Activated CD4-positive, alpha-beta memory T cell treated with anti-CD3 and anti-CD28 coated beads, Interleukin-2, amount 10 ng/mL, durations not matched to agents 7 days and 5 days (primary cell): ENCODE measurements at places on chromosomes 1 and 21. TPM values are rescaled to one million over a fixed set of nuclear protein-coding genes. Genes with fewer than 3 reads are reported as not detected.

GRCh38 chr1:67749263-67749843 is 64.4 kb downstream of the GADD45A start:
- H3K4me3 ChIP-seq = no peak overlapping the region
- peaks cover 12% of the 10 kb centered on the region for H3K27me3 ChIP-seq
- H3K27ac ChIP-seq = no peak overlapping the region
- no peak for DNase-seq
- peaks cover 26% of the 10 kb centered on the region for H3K4me1 ChIP-seq

- no peak for DNase-seq
- H3K4me1 ChIP-seq = no peaks in the 10 kb centered on the region
- H3K27me3 ChIP-seq = peaks cover 24% of the 10 kb centered on the region
- H3K4me3 ChIP-seq = no peak overlapping the region
- no peak overlapping the region for H3K27ac ChIP-seq
Observed at GRCh38 chr1:226541631-226542622, 6.6 kb upstream of the STUM start.

GRCh38 chr1:217135569-217135915 is 412.3 kb upstream of the ESRRG start:
- no peak for DNase-seq
- H3K36me3 ChIP-seq = peaks cover 11% of the 10 kb centered on the region
- peaks cover 5% of the 10 kb centered on the region for H3K4me1 ChIP-seq
- H3K4me3 ChIP-seq = peak overlapping the region; percentile 24

DNA sequence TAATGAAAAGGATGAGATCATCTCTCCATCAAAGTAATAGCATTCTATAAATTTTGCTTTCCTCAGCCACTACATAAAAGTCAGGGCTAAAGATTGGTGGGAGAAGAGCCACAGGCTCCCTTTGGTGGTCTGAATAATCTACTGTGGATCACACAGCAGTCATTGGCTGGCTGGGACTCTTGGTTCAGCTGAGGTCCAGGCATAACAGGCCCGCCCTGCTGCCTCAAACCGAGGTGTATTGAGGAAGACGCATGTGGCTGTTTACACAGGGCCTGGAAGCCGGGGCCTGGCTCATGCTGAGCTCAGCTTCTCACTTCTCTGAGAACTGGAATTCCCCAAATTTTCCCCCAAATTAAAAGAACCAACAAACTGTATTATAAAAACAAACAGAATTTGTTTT is 139.2 kb downstream of the PTPRC start:
- no peak for DNase-seq
- no peak overlapping the region for H3K27ac ChIP-seq
- no peaks in the 10 kb centered on the region for H3K36me3 ChIP-seq
- peaks cover 2% of the 10 kb centered on the region for H3K27me3 ChIP-seq
- H3K4me1 ChIP-seq = peaks cover 9% of the 10 kb centered on the region

- no peaks in the 10 kb centered on the region for H3K4me1 ChIP-seq
- no peaks in the 10 kb centered on the region for H3K36me3 ChIP-seq
- H3K27ac ChIP-seq = no peak overlapping the region
- H3K27me3 ChIP-seq = no peaks in the 10 kb centered on the region
- H3K4me3 ChIP-seq = no peak overlapping the region
Observed at GRCh38 chr1:82947278-82947677, 1051.7 kb downstream of the TTLL7 start.

RNU1-1 gene
- total RNA-seq = 1,570 TPM

S100A8 gene
- not detected for total RNA-seq
